ENCODE measurements at places on chromosomes 2 and 18. TPM values are rescaled to one million over a fixed set of nuclear protein-coding genes. Genes with fewer than 3 reads are reported as not detected.

Gene PROM2
- total RNA-seq = 1.4 TPM

Gene GREB1L
- total RNA-seq = not detected

Gene TRIM43
- total RNA-seq = not detected

Gene ASPRV1
- total RNA-seq = 1.1 TPM

Gene RFTN2
- total RNA-seq = not detected

Gene GAL3ST2
- not detected for total RNA-seq

Gene TSPYL6
- total RNA-seq = not detected

Gene RNF144A
- total RNA-seq = 37.5 TPM

Gene SOWAHC
- total RNA-seq = 0.29 TPM

Gene STARD7
- 124 TPM for total RNA-seq

Gene DOCK10
- total RNA-seq = 278 TPM

Gene NCKAP5
- total RNA-seq = not detected

Gene FKBP1B
- 1.4 TPM for total RNA-seq

Gene CEBPZOS
- total RNA-seq = 40.8 TPM

Gene SLC4A3
- total RNA-seq = not detected

Gene SIGLEC15
- total RNA-seq = not detected

Gene DSC3
- total RNA-seq = not detected

Gene GKN1
- not detected for total RNA-seq

Gene SPHKAP
- total RNA-seq = not detected

Gene MPHOSPH10
- total RNA-seq = 43.5 TPM

Gene CHRNG
- not detected for total RNA-seq

Gene CD8B2
- total RNA-seq = 0.15 TPM

All from T-helper 1 cell treated with Interleukin-12 subunit alpha and Interleukin-12 subunit beta and Interleukin-4 antibody, amounts not matched to agents 30 ng/mL and 1 ng/mL, for 36 hours (primary cell).